C1 segment of cervical spinal cord (tissue), 14 donors: ENCODE measurements at places on chromosomes 7 and 10.

DNA sequence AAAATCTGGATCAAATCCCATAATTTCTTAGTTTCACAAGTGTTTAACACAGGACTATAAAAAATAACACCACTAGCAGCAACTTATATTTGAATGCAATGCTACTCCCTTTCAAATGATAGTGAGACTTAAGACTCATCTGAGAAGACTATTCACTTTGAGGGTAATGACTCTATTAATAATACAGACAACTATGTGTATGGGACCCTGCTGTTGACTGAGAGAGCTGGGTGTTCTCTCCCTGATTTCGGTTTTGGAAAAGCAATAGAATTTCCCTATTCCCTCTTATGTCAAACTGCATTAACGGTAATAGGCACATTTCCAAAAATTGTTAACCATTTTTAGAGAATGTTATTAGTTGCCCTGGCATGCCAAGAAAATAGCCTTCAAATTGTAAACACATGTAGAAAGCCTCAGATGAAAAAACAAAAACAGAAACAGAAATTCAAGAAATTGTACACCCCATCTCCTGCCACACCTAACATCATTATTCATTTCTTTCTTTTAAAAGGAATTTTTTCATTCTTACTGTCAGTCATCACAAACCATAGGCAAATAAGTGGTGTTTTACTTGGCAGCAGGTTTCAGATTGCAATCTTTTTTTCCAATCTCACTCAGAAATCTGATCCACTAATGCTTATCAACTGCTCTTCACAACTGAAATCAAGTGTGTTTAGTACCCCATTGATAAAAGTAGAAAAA is 153.7 kb downstream of the TFPI2 start:
- no peak for DNase-seq

DNA sequence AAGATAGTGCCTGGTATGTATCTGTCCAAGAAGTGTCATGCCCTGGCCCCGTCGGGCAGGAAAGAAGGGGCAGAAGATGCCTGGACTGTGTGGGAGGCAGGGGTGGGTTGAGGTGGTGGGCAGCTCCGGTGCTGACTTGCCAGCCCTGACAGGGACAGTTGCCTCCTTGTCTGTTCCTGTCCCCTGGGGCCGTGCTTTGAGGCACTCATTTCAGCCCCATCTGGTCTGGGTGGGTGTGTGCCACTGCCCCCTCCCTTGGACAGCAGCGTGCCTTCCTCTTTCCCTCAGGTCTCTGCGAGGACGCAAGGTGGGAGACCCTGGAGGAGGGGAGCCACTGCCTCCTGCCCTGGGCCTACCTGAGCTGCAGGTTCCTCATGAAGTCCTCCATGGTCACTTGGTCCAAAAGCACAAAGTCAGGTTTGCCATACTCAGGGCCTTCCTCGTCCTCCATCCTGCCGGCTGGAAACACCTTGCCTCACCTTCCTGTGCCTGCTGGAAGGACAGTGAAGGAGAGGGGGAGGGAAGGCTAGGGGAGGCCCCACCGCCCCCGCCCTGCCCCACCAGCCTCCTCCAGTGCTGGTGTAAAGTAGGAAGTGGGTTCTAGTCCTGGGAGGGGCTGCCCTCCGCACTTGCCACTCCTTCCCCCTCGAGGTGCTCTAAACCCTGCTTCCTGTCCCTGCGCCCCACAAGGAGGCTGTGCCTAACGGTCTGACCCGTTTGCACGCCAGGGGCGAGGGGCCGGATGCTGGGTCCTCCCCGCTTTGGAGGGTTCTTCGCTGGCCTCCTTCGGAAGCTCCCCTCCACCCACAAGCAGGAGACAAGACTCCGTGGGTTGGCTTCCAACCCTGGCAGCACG is at the start of gene MYO1G:
MYO1G (minus strand) TSS at position 505 of the 856 bp plus-strand sequence; CDS start at position 451, 54 bp downstream.
- DNase-seq = no peak

GRCh38 chr10:130226012-130226411 is 89.8 kb downstream of the GLRX3 start:
- no peak for DNase-seq

DNA sequence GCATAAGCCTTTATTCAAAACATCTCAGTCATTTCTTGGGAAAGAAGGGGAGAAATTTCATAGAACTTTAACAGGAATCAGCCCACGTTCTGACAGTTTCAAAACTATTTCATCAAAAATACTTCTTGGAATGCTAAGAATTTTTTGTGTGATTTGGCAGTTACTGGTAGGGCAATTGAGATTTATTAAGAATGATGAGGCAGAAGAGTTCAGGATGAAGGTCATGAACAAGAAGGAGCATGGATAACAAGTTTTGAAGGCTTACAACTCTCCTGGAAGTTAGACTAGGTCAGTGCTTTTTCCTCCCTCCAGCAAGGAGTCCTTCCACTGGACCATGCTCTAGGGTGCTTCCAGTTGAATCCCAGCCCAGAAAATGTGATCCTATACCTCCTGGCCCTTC is 569.9 kb downstream of the ANKRD7 start:
- DNase-seq = no peak

GRCh38 chr10:9745158-9745557 is 1272.5 kb upstream of the CELF2 start:
- no peak for DNase-seq

DNA sequence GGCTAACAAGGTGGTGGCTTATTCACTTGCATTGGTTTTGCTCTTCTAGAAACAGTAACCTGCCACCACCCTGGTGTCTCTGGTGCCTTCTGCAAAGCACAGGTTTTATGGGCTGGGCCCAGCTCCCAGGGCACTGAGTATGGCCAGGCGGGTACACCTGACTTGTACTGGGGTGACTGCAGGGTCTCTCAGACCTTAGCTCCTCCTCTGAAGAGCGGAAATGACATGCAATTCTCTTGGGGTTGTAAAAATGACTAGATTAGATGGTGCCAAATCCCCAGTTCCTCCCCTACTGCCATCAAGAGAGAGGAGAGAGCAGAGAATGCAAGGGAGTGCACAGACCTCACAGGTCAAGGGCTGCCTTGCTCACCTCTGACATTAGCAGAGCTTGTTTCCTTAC is 14.7 kb downstream of the ESYT2 start:
- no peak for DNase-seq

- DNase-seq = no peak
Observed at GRCh38 chr10:63713191-63714144, 192.3 kb downstream of the REEP3 start.

GRCh38 chr10:117801691-117802090 is 245.1 kb downstream of the RAB11FIP2 start:
- DNase-seq = no peak
